ENCODE measurements at places on chromosomes 16 and 17.

DNA sequence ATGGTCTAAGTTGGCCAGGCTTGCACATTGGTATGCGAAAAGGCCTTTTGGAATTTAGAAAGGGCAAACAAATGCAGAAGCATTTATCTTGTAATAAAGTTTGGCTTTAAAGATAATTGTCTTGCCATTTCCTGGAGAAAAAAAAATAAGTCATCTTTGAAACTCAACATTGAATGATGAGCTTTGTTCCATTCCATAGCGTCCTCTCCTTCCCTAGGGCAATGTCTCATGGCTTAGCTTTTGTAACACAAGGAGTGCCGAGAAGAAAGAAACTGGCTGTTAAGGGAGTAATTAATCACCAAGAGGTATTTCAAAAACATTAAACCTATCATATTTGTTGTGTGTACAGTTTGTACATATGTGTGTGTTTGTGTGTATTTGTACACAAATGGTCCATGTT, 372.3 kb downstream of the NPIPA8 start:
- no peak for DNase-seq

- DNase-seq: no peak
Measured at GRCh38 chr17:36752096-36752888, 150.9 kb downstream of the MRM1 start.

DNA sequence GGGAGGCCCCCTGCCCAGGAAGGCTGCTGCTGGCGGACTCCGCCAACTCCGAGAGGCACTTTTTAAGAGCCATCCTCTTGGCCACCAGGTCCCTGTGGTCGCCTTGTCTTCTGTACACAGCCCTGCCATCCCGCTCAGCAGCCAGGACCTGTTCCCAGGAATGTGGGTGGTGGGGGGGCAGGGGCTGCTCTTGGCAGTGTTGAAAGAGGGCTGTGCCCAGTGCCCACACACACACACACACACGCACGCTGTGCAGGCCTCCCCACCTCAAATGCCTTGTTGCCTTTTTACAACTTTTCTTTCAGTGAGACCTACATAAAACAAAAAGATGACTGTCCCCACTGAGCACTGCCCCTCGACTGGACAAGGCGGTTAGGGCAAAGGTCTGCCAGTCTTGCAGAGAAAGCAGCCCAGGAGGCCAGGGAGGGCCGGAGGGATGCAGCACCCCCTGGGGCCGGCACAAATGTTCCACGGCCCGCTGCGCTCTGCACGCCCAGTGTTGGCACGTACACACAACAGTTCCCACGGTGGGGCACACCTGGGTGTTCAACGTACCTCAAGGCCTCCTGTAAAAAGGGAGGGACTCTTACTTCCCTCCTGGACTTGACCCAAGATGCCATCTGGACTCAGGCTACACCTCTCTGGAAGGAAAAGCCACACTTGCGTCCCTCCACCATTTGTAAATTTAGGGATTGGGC, 18.5 kb upstream of the PITPNA start:
- no peak for DNase-seq

GRCh38 chr17:4786516-4786915, 352 bp upstream of the VMO1 start:
- DNase-seq: no peak

DNA sequence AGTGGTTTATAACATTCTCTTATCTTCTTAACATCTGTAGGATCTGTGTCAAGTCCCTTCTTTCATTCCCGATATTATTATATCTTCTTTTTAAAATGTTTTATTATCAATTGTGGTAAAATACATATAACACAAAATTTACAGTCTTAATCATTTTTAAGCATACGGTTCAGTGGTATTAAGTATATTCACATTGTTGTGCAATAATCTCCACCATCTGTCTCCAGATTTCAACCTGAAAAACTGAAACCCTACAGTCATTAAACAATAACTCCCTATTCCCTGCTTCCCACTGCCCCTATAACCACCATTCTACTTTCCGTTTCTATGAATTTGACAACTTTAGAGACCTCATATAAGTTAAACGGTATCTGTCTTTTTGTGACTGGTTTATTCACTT, 45.5 kb downstream of the CEP112 start:
- no peak for DNase-seq

All from MV-4-11 (cell line).